ENCODE measurements at places on chromosomes 12 and 14.

GRCh38 chr12:67019070-67019469 lies 250.1 kb upstream of the CAND1 start:
- no peak for DNase-seq

GRCh38 chr14:74824997-74825396 lies 50.9 kb downstream of the PROX2 start:
- no peak for DNase-seq

DNA sequence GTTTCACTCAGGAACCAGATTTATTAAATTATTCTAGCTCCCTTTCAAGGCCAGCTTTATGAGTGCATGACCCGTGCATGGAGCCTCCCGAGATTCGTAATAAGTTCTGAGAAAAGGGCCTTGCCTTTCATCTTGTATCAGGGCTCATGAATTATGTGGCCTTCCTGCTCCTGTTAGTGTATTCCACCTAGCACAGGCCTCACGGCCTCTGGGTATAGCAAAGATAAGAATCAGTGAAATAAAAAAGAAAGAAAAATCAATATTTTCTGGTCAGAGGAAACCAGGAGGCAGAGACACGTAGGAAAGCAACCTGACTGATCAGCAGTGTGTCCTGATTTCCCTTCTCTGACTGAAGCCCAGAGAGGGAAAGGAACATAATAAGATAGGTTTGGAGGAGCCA lies 111.4 kb downstream of the SLC35F4 start:
- no peak for DNase-seq

DNA sequence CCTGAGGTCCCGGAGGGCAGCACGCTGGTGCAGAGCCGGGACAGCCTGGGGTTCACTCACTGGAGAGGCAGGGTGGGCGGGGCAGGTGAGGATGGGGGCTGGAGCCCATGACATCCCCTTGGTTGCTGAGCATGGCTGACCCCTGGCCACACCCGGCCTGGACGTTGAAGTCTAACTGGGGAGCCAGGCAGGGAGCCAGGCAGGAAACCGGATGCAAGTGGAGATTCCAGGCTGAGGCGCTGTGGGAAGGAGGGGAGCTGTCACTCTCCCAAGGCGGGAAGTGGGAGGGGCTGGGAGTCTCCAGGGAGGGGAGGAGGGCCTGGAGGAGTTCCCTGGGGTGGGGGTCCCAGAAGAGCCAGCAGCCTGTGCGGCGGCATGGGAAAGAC lies 7.7 kb upstream of the INF2 start:
- DNase-seq: peak; percentile 53

DNA sequence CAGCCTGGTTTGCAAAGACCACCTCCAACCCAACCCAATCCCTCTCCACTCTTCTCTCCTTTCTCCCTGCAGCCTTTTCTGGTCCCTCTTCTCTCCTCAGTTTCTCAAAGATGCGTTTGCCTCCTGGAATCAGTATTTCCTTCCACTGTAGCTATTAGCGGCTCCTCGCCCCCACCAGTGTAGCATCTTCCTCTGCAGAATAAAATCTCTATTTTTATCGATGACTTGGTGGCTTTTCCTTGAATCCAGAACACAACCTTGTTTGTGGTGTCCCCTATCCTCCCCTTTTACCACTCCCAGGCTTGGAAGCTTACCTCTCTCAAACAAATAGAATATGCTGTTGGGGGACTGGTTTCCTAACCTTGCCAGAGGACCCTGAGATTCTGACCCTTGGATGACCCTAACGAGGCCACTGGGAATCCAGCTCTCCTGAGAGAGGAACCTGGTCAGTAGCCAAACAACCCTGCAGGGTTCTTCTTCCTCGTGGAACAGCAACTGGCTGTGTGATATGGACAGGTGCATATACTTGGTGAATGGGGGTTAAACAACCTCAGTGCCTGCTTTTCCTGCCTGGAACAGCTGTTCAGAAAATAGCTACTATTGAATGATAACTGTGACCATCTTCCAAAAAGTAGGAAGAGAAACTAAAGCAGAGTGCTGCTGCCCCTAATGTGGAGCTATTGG lies 4.4 kb downstream of the WNT1 start:
- no peak for DNase-seq

Data from C1 segment of cervical spinal cord (tissue), 14 donors.